Dorsolateral prefrontal cortex (tissue), 122 donors: ENCODE measurements at places on chromosomes 7 and 10. TPM values are rescaled to one million over a fixed set of nuclear protein-coding genes. Genes with fewer than 3 reads are reported as not detected.

Gene HMX3
- total RNA-seq, result not detected

Gene SCART1
- total RNA-seq, result 4.6 TPM

Gene GNAT3
- not detected for total RNA-seq

Gene CPN1
- not detected for total RNA-seq

Gene FAM237B
- not detected for total RNA-seq

Gene MSS51
- 5.4 TPM for total RNA-seq

Gene TCAF2
- 4.3 TPM for total RNA-seq

Gene DNA2
- 19.4 TPM for total RNA-seq

Gene DLX5
- total RNA-seq, result 2.2 TPM

Gene REEP3
- 25.0 TPM for total RNA-seq

Gene CYP2W1
- total RNA-seq, result not detected

Gene CD36
- 0.88 TPM for total RNA-seq

Gene CRPPA
- 20.0 TPM for total RNA-seq

Gene CYP17A1
- total RNA-seq, result not detected

Gene WEE2
- not detected for total RNA-seq

Gene SPDYE8
- total RNA-seq, result not detected

Gene LRRC18
- total RNA-seq, result not detected

Gene ANKRD61
- total RNA-seq, result not detected

Gene ST8SIA6
- total RNA-seq, result 3.1 TPM

Gene MBL2
- not detected for total RNA-seq

Gene CPXM2
- total RNA-seq, result 3.3 TPM

Gene RABGEF1
- 49.3 TPM for total RNA-seq

Gene PNLIPRP2
- total RNA-seq, result not detected

Gene OR9A2
- total RNA-seq, result not detected

Gene EEPD1
- total RNA-seq, result 17.9 TPM

Gene CYP3A7
- not detected for total RNA-seq

Gene SEMA3A
- 35.3 TPM for total RNA-seq

Gene TET1
- total RNA-seq, result 8.4 TPM

Gene TFAM
- total RNA-seq, result 25.4 TPM

Gene DEPP1
- 29.2 TPM for total RNA-seq

Gene CFAP70
- total RNA-seq, result 7.1 TPM

Gene ABCB4
- 0.80 TPM for total RNA-seq

Gene BICC1
- total RNA-seq, result 6.2 TPM

Gene OR2A42
- not detected for total RNA-seq

Gene SORCS1
- 42.5 TPM for total RNA-seq

Gene IL6
- 0.93 TPM for total RNA-seq

Gene STK17A
- 8.9 TPM for total RNA-seq

Gene ANKRD30A
- 0.53 TPM for total RNA-seq

Gene TMEM236
- not detected for total RNA-seq

Gene SPAM1
- not detected for total RNA-seq

Gene EPC1
- 49.0 TPM for total RNA-seq

Gene CYP2C8
- total RNA-seq, result 2.7 TPM

Gene OR2A1
- not detected for total RNA-seq

Gene TMEM213
- not detected for total RNA-seq

Gene ACSM6
- total RNA-seq, result not detected

Gene NUTM2A
- 0.99 TPM for total RNA-seq

Gene SEMA3E
- total RNA-seq, result 16.9 TPM

Gene INA
- 169 TPM for total RNA-seq

Gene ZNF488
- 25.6 TPM for total RNA-seq

Gene CYP26C1
- 0.13 TPM for total RNA-seq

Gene TFEC
- 1.8 TPM for total RNA-seq

Gene FZD8
- total RNA-seq, result 8.5 TPM

Gene SPDYE1
- total RNA-seq, result not detected

Gene ELFN1
- total RNA-seq, result 2.9 TPM

Gene CYP3A5
- total RNA-seq, result not detected

Gene C10orf62
- 2.2 TPM for total RNA-seq

Gene UPK3B
- 2.7 TPM for total RNA-seq
